Aortic smooth muscle cell (primary cell): ENCODE measurements at places on chromosomes 2 and 18. TPM values are rescaled to one million over a fixed set of nuclear protein-coding genes. Genes with fewer than 3 reads are reported as not detected.

PRSS56 gene
- not detected in 2 replicates for total RNA-seq

GTF2A1L gene
- total RNA-seq: 3.5 and 4.9 TPM in 2 replicates

POTEC gene
- total RNA-seq: not detected in 2 replicates

RAPGEF4 gene
- 0.66 and 2.2 TPM in 2 replicates for total RNA-seq

TMEM169 gene
- 0.40 and 0.56 TPM in 2 replicates for total RNA-seq

LRP1B gene
- 0.13 and 0.31 TPM in 2 replicates for total RNA-seq

PAX3 gene
- total RNA-seq: not detected in 2 replicates

APLF gene
- total RNA-seq: 3.6 and 4.8 TPM in 2 replicates

UBXN4 gene
- 59.6 and 69.9 TPM in 2 replicates for total RNA-seq

AQP12B gene
- not detected in 2 replicates for total RNA-seq

MATN3 gene
- total RNA-seq: 0.26 and 0.44 TPM in 2 replicates

IL1R1 gene
- 49.0 and 63.5 TPM in 2 replicates for total RNA-seq

SUCLG1 gene
- total RNA-seq: 41.0 and 43.9 TPM in 2 replicates

SKA1 gene
- total RNA-seq: 8.0 and 12.7 TPM in 2 replicates

SERPINB13 gene
- total RNA-seq: not detected in 2 replicates

TWIST2 gene
- total RNA-seq: 17.8 and 28.1 TPM in 2 replicates

AGAP1 gene
- 7.9 and 8.0 TPM in 2 replicates for total RNA-seq

PSMA8 gene
- total RNA-seq: not detected in 2 replicates

CCDC121 gene
- total RNA-seq: 1.8 and 3.2 TPM in 2 replicates

PCARE gene
- not detected in 2 replicates for total RNA-seq

LIPG gene
- total RNA-seq: 0.40 and 2.4 TPM in 2 replicates
